Skeletal muscle cell (primary cell): ENCODE measurements at places on chromosomes 11 and 22.

- no peak for DNase-seq
Observed at GRCh38 chr11:18853086-18853720, 61.6 kb upstream of the PTPN5 start.

- DNase-seq = no peak
Observed at GRCh38 chr22:17106161-17106784, 14.9 kb downstream of the TMEM121B start.

- DNase-seq = no peak
Observed at GRCh38 chr22:17795661-17796548, 21.6 kb upstream of the BID start.

- no peak for DNase-seq
Observed at GRCh38 chr11:128667873-128668272, 26.0 kb upstream of the FLI1 start.

DNA sequence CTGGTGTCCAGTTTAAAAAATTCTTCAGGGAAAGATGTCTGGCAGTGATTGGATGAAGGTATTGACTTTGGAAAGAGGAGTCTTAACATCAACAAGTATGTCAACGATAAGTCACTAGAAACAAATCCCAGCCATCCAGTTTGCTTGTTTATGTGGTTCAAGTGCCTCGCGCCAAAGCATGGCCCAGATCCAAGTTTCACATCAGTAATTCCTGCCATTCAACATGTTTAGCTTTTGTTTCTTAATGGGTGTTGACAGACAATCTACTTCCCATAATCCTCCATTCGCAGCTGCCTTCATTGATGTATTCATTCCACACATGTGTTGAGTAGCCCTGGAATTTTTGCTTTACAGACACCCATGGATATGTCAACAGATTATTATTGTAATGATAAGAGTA is 77.8 kb downstream of the UBASH3B start:
- DNase-seq = peak; percentile 93

DNA sequence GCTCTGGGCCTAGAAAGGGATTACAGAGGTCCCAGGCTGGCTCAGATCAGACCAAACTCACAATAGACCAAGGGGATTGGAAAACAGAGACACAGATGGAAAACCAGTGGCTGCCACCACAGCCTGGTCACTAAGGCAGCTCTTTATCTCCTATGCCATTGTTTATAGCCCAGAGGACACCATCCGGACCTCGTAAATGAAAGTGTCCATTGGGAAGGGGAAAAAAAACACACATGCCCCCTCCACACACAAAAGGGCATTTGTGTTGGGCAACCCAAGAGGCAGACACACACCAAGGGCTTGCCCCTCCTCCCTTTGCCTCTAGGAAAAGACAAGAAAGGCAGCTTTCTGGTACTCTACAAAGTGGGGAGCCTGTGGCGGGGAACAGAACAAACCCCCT is 85.9 kb downstream of the GAB2 start:
- DNase-seq = no peak

DNA sequence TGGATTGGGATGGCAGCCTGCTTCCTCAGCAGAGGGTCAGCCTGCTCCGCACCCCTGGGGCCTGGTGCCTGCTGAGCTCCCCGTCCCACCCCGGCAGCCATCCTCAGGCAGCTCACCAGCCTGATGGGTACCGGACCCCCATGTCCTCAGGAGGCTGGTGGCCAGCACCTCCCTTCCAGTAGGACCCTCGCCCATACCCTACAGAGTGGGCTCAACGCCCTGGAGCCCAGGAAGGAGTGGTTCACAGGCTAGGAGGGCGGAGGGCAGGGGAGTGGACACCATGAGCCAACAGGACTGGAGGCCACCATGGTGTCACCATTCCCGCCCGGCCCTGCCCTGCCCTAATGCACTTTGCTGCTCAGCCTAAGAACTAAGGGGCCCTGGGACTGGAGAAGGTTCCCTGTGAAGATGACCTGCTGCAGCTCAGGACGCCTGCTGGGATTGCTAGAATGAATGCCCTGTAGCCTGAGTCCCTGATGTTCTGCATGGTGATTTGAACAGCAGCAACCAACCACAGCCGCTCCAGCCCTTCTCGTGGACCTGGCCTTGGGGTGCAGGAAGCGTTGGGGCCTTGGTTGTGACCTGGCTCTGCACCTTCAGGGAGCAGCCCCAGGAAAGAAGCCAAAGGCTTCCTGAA is 1080.8 kb downstream of the BRD1 start:
- no peak for DNase-seq

- no peak for DNase-seq
Observed at GRCh38 chr11:6813656-6814055, 14.2 kb upstream of the OR6A2 start.

GRCh38 chr22:37985751-37986281 is 1.5 kb upstream of the SOX10 start:
- DNase-seq = no peak

- no peak for DNase-seq
Observed at GRCh38 chr11:36478700-36479329, 31.3 kb downstream of the TRAF6 start.

GRCh38 chr11:60208146-60208895 is 25.4 kb upstream of the MS4A6A start:
- DNase-seq = no peak

DNA sequence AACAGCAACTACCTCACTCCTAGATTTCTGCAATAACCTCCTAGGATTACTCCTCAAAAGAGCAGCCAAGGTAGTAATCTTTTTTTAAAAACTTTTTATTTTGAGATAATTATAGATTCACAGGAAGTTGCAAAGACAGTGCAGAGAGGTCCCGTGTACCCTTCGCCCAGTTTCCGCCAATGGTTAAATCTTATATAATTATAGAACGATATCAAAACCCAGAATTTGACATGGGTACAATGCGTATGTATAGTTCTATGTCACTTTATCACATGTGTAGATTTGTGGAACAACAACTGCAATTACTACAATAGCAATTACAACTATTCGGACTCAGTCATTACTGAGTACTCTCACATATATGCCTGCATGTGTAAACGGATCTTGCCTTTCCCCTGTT is 94.8 kb upstream of the APOA1 start:
- no peak for DNase-seq

GRCh38 chr22:22167791-22168189 is 76.8 kb upstream of the VPREB1 start:
- DNase-seq = no peak

GRCh38 chr11:111177037-111177871 is 68.3 kb upstream of the POU2AF2 start:
- DNase-seq = no peak

- no peak for DNase-seq
Observed at GRCh38 chr22:20292108-20292507, 24.0 kb upstream of the RTN4R start.

DNA sequence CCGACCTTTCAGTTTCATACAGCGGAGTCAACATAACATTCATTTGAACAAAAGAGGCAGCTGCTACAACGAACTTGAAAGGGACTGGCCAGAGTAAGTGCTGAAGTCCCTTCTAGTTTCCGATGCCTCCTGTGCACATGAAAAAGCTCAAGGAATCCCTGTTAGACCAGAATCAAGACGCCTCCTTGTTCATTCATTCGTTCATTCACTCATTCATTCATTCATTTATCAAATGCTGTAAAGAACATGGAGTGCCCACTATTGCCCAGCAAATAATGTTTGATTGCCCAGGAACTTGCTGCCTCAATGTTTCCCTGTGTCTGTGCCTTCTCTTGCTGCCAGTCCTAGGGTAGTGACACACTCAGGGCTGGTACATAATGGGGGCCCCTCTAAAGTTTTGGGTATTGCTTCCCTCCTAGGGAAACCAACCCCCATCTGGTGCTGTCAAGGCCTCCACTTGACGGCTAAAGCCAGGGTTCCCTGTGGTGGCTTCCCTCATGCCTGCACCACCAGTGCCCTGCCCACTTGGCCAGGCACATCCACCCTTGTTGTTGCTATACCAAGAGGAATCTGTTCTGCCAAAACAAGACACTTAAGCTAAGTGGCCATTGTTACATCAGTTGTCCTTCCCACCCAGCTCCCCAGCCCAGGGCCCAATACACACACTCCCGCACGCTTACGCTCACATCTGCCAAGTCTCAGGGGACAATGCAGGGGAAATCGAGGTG is 3.8 kb downstream of the TMPRSS13 start:
- DNase-seq = no peak

GRCh38 chr11:57069942-57070341 is 81.2 kb downstream of the OR5AK2 start:
- DNase-seq = peak; percentile 7

DNA sequence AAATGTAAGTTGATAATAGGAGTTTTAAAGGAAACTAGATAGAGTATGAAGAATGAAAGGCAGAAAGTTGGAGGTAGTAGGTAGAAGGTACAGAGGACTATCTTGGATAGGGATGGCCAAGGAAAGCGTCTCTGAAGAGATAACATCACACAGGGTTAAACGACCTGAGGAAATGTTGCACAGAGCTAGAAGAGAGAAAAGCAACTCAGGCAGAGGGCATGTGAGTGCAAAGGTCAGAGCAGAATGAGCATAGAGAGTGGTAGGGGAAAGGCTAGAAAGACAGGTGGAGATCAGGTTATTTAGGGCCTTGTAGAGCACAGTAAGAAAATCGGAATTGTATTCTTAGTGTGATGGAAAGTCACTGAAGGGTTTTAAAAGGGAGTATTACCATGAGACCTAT is 232.0 kb downstream of the SOX6 start:
- no peak for DNase-seq

DNA sequence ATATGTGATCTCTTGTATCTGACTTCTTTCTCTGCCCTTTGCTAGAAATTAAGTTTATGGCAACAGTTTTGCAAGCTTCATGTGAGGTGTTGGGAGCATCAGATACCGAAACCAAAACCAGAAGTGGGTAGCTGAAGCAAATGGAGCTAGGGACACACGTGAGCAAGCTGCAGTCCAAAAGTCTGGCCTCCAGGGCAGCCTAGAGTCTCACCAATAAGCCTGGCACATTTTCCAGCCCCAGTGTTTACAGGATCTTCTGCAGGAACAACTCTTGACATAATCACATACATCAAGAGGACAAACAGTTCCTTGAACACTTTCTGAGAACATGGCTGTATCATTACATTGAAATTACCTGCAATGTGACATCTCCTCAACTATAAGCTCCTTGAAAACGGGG is 114.1 kb downstream of the LARGE1 start:
- no peak for DNase-seq

DNA sequence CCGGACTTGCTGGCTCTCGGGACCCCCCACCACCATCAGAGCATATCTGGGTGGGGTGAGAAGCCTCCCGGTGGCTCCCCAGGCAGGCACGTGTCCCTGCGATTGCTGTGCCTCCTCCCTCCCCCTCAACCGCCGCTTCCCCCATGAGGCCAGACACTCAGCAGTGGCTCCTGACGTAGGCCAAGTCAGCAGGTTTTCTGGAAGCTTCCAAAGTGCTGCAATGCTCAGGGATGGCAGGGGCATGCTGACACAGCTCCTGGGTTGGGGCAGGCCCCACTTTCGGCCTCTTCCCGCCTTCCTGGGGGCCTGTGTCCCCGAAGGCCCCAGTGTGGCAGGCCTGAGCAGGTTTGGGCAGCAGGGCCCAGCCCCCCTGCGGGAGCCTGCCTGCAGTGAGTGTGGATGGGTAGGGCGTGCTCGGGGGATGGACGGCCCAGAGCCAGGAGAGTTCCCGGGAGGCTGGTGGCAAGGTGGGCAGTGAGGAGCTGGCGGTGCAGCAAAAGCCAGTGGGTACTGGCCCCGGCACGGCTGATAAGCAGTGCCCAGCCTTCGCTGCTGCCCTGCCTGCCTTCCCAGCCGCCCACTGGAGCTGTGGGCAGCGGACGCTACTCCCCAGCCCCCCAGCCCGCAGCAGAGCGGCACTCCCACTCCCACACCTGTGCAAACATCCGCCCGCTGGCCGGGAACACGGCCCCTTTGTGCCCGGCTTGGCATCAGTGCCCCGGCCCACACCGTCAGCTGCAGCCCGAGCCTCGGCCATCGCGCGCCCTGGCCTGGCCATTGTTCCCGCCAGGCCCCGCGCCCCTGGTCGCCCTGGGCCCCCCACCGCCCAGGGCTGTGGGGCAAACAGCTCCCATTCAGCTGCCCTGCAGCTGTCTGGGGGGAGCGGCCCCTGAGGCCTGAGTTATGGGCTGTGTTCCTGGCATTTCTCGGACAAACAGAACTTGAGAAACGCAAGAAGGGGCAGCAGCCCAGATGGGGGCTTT is 125.0 kb downstream of the KCNQ1OT1 start:
- DNase-seq = peak; percentile 11

GRCh38 chr11:19370100-19370861 is 129.5 kb upstream of the E2F8 start:
- peak; percentile 90 for DNase-seq

- DNase-seq = no peak
Observed at GRCh38 chr11:1549338-1550330, 22.4 kb downstream of the DUSP8 start.

DNA sequence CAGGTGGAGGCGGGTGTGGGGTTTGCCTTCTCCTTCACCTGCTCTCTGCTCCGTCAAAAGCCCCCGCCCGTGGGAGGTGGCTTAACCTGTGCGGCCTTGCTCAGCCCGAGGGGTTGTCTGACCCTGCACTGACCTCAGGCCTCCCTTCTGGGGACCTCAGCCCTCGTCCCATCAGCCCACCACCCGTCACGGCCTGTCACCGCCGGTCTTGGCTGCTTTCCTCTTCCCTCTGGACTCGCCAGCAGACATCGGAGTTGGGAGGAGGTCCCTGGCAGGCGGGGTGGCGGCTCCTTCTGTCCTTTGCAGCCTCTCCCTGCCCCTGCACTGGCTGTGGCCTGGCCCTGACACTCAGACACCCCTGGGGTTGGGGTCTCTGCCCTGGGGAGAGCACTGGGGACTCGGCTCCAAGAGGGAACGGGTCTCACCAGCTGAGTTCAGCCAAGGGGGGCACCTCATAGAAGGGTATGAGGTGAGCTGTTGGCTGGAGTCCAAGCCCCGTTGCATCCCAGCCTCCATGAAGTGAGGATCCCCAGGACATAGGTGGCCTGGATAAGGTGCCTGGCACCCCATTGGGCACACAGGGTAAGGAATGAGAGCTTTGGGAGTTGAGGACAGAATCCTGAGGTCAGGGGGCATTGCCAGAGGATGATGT is 999.6 kb downstream of the BRD1 start:
- DNase-seq = no peak

DNA sequence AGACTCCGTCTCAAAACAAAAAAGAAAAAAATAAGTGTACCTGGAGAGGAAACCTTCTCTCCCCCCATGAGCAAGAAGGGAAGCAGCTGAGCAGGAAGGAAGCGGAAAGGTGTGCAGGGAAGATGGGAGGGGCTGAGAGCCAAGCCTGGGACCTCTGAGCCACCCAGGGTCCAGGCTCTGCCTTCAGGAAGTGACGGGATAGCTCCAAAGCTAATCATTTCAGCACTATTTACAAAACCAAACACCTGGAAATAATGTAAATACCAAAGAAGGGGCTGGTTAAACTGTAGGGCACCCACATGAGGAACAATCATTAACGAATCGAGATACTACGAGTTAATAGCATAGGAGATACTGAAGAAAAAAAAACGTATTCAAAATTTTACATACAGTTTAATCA is 27.9 kb downstream of the ARRB1 start:
- DNase-seq = no peak

- DNase-seq = peak; percentile 70
Observed at GRCh38 chr11:122140500-122140899, 24.5 kb upstream of the BLID start.

DNA sequence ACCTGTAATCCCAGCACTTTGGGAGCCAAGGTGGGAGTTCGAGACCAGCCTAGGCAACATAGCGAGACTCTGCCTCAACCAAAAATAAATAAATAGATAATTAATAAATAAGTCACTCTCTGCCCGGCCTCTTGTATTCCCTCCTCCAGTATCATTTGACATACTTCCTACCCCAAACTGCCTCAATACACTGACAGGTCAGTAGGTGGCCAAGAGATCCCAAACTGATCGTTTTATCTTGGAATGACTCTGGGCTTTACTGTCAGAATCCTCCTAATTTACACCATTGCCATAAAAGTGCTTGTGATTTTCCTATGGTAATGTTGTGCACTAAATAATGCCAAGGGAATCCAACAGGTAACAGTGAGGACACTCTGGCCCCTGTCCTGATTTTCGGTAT is 94.2 kb downstream of the PDHX start:
- no peak for DNase-seq
